ENCODE measurements at places on chromosomes 6 and 20.

DNA sequence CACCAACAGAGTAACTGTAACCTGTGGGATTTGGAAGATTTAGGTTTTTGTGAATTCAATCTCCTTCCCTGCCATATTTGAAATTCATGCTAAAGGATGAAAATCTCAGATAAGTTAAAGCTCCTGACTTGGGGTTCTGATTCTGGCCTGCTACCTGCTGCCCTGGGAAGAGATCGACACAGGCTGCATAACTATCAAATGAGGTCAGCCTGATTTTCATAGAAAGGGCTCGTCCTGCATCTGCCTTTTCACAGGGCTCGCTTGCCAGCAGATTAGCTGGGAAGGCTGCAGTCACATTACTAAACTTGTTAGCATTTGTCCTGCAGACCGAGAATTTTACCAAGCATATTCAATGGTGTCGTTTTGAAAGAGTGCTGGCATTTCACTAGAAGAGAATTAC, 14.6 kb downstream of the GCLC start:
- H3K27me3 ChIP-seq: no peaks in the 10 kb centered on the region
- peak overlapping the region; percentile 50 for H3K27ac ChIP-seq
- no peaks in the 10 kb centered on the region for H3K36me3 ChIP-seq
- peaks cover 67% of the 10 kb centered on the region for H3K4me1 ChIP-seq

DNA sequence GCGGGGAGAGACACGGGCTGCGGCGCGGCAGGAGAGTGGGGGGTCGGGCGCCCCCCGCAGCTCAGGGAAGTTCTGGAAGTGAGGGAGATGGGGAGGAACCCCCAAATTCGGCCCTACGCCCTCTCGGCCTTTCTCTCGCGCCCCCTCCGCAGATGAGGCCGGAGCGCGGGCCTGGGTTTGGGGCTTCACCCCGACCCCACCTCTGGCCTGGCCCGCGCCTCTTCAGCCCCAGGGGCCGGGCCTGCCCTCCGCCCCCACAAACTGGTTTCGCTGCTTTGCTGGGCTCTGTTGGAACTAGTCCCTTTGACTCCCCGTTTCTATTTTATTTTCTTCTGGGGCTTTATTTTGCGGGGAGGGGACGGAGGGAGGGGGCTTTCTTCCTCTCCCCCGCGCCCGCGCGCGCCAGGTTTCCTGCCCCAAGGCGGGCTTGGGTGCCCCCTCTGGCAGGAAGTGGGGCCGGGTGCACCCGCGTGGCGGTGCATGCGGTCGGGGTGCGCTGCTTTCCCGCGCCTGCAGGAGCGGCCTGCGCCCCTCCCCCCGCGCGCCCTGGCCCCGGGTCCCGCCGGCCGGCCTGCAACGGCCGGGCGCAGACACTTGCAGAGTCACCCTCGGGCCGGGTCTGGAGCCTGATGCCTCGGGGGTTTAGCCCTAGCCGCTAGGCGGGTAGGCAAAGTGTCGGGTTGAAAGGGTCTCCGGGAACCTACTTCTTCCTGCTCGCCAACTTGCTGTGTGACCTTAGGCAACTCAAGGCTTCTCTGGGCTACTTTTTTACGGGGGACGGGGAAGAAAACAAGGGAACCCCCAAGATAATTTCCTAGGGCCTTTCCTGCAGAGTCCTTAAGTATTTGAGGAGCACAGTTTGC, 1.3 kb downstream of the HMGA1 start:
- DNase-seq: peak; percentile 68
- H3K27ac ChIP-seq: peak overlapping the region; percentile 70
- no peaks in the 10 kb centered on the region for H3K27me3 ChIP-seq
- H3K4me1 ChIP-seq: peaks cover 26% of the 10 kb centered on the region

GRCh38 chr6:140825731-140826130, 1307.0 kb upstream of the GJE1 start:
- H3K27ac ChIP-seq: no peak overlapping the region
- no peak for DNase-seq
- H3K27me3 ChIP-seq: no peaks in the 10 kb centered on the region
- no peak overlapping the region for H3K4me3 ChIP-seq
- no peaks in the 10 kb centered on the region for H3K36me3 ChIP-seq

DNA sequence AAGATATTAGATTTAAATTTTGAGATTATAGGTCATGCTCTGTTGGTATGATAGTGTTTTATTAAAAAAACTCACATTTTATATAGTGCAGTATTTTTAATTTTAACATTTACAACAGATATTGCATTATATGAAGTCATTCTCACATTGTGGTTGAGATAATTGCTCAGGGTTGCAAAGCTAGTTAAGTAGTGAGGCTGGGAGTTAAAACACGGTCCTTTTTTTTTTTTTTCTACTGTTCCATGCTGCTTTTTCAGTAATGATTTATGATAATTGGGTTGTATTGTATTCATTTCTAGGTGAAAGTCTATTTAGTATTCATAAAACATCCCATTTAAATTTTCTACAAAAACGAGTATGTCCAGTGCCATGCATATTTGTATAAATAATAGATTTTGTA, 117.6 kb upstream of the EDN1 start:
- DNase-seq: no peak
- no peaks in the 10 kb centered on the region for H3K27me3 ChIP-seq
- no peak overlapping the region for H3K27ac ChIP-seq
- no peaks in the 10 kb centered on the region for H3K4me1 ChIP-seq

- no peaks in the 10 kb centered on the region for H3K27me3 ChIP-seq
- no peaks in the 10 kb centered on the region for H3K4me1 ChIP-seq
Observed at GRCh38 chr6:170089963-170090362, 200.9 kb downstream of the DLL1 start.

GRCh38 chr6:14333556-14334305, 216.2 kb downstream of the CD83 start:
- no peaks in the 10 kb centered on the region for H3K27me3 ChIP-seq
- no peak overlapping the region for H3K27ac ChIP-seq
- no peak for DNase-seq
- peaks cover 5% of the 10 kb centered on the region for H3K4me1 ChIP-seq
- H3K36me3 ChIP-seq: no peaks in the 10 kb centered on the region

DNA sequence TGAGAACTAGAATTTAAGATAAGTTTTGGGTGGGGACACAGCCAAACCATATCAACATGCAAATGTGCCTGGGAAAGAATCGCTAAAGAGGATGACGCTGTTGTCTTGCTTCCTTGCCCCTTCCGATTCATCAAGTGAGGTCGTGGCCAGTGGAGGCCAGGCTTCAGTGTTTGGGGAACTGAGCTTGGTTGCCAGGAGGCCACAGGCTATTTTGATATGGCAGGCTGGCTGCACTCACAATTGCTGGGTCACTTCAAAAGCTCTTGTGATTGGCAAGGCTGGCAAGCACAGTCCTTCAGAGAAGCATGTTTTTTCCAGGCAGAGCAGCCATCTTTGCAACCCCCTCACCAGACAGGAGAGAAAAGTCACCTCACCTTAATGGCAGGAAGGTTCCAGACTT, 45.8 kb downstream of the SAMD5 start:
- H3K27me3 ChIP-seq: no peaks in the 10 kb centered on the region
- H3K4me1 ChIP-seq: no peaks in the 10 kb centered on the region
- no peak for DNase-seq
- H3K36me3 ChIP-seq: no peaks in the 10 kb centered on the region
- H3K4me3 ChIP-seq: no peak overlapping the region

GRCh38 chr6:167077241-167077932, 45.5 kb upstream of the CCR6 start:
- H3K36me3 ChIP-seq: no peaks in the 10 kb centered on the region
- H3K27ac ChIP-seq: no peak overlapping the region
- H3K4me3 ChIP-seq: no peak overlapping the region
- H3K4me1 ChIP-seq: no peaks in the 10 kb centered on the region

GRCh38 chr6:20400456-20401204, 1.0 kb upstream of the E2F3 start:
- DNase-seq: peak; percentile 22
- peaks cover 15% of the 10 kb centered on the region for H3K4me1 ChIP-seq

DNA sequence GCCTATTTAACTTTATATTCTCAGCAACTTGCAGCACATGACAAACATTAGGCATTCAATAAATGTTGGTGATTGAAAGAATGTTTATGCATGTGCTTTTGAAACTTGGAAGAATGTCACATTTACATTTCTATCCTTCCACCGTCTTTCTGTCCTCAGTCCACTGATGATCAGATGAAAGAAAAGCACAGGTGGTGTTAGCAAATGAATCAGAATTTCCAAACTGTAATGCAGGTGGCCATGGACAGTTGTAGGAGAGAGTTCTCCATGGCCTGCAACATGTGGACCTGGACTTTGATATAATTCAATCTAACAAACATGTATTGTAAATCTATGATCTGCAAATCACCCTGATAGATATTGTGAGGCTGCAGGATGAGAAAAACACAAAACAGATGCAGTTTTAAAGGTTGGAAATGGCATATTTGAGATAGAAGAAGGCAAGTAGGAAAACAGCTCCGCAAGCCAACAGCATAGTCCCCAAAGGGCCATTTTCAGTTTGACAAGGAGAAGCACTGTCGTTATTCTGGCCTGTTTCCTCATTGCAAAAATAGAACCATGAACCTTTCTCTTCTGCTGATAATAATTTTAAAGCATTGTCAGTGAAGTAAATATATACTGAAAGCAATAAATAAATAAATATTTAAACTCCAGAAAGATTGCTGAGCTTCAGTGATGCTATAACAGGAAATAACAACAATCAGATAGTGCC, 119.4 kb downstream of the AIG1 start:
- no peaks in the 10 kb centered on the region for H3K4me1 ChIP-seq
- H3K27ac ChIP-seq: no peak overlapping the region
- no peaks in the 10 kb centered on the region for H3K27me3 ChIP-seq
- H3K4me3 ChIP-seq: no peak overlapping the region

GRCh38 chr6:44797746-44798145, 410.2 kb downstream of the CDC5L start:
- no peak overlapping the region for H3K27ac ChIP-seq
- DNase-seq: no peak
- no peak overlapping the region for H3K4me3 ChIP-seq
- peaks cover 22% of the 10 kb centered on the region for H3K4me1 ChIP-seq
- H3K27me3 ChIP-seq: no peaks in the 10 kb centered on the region

- no peak for DNase-seq
- no peaks in the 10 kb centered on the region for H3K36me3 ChIP-seq
- no peak overlapping the region for H3K27ac ChIP-seq
Observed at GRCh38 chr20:53896041-53896440, 174.4 kb downstream of the BCAS1 start.

DNA sequence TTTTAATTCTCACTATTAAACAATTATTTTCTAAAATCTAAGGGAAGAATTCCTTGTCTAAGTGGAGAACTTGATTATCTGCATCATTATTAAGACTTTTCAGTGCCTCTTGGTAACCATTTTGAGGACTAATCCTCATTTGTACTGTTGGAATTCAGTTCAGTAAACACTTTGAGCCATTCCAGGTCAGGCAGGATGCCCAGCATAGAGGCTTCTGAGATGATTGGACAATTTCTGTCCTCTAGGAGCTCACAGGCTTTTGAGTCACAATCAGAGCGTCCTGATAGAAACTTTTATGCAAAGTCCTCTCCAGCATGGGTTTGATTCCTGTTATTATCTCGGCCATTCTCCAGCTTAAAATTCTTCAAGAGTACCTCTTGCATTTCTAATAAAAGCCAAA, 1304.6 kb downstream of the EPHA7 start:
- no peak overlapping the region for H3K27ac ChIP-seq
- H3K4me3 ChIP-seq: no peak overlapping the region
- H3K4me1 ChIP-seq: no peaks in the 10 kb centered on the region
- DNase-seq: no peak
- H3K36me3 ChIP-seq: no peaks in the 10 kb centered on the region

GRCh38 chr6:77834591-77834996, 181.8 kb downstream of the MEI4 start:
- H3K36me3 ChIP-seq: no peaks in the 10 kb centered on the region
- H3K4me1 ChIP-seq: no peaks in the 10 kb centered on the region
- H3K4me3 ChIP-seq: no peak overlapping the region
- no peak for DNase-seq
- H3K27me3 ChIP-seq: no peaks in the 10 kb centered on the region
- H3K27ac ChIP-seq: no peak overlapping the region

- no peak for DNase-seq
- no peaks in the 10 kb centered on the region for H3K4me1 ChIP-seq
- H3K27ac ChIP-seq: no peak overlapping the region
- H3K36me3 ChIP-seq: peaks cover 4% of the 10 kb centered on the region
- H3K4me3 ChIP-seq: no peak overlapping the region
Observed at GRCh38 chr20:3875378-3875974, 13.7 kb upstream of the PANK2 start.

GRCh38 chr20:59805786-59806577, 127.5 kb downstream of the SYCP2 start:
- H3K36me3 ChIP-seq: no peaks in the 10 kb centered on the region
- no peaks in the 10 kb centered on the region for H3K27me3 ChIP-seq
- no peaks in the 10 kb centered on the region for H3K4me1 ChIP-seq
- no peak overlapping the region for H3K27ac ChIP-seq
- no peak for DNase-seq

- no peak for DNase-seq
- peaks cover 44% of the 10 kb centered on the region for H3K4me1 ChIP-seq
- peak overlapping the region; percentile 95 for H3K27ac ChIP-seq
Observed at GRCh38 chr6:30615958-30616810, 859 bp downstream of the PPP1R10 start.

GRCh38 chr6:49233483-49233882, 229.6 kb downstream of the MMUT start:
- H3K27ac ChIP-seq: no peak overlapping the region
- H3K4me3 ChIP-seq: no peak overlapping the region
- H3K4me1 ChIP-seq: no peaks in the 10 kb centered on the region
- DNase-seq: no peak
- no peaks in the 10 kb centered on the region for H3K36me3 ChIP-seq
- no peaks in the 10 kb centered on the region for H3K27me3 ChIP-seq

DNA sequence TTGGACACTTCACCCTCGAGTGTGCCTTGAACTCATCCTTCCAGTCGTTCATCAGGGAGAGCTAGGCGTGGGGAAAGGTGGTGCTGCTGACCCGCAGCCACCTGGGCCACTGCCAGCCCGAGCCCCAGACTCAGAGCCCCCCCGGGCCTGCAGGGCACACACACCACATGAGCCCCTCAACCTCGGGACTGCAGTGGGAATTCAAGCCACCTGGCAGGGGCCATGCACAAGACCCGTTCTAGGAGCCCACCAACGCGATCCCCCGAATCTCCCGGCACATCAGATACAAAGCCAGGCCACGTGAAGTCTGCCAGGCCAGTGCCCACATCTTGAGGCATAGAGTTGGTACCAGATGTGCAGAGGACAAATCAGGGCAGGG, 2.8 kb downstream of the ZNF512B start:
- no peaks in the 10 kb centered on the region for H3K27me3 ChIP-seq
- H3K4me3 ChIP-seq: no peak overlapping the region
- H3K36me3 ChIP-seq: peaks cover 14% of the 10 kb centered on the region
- DNase-seq: peak; percentile 11

Data from body of pancreas (tissue), 4 donors.